ENCODE measurements at places on chromosomes 2 and 18.
A peak's percentile ranks its signal among the peaks of the same experiment; 100 is the strongest.

DNA sequence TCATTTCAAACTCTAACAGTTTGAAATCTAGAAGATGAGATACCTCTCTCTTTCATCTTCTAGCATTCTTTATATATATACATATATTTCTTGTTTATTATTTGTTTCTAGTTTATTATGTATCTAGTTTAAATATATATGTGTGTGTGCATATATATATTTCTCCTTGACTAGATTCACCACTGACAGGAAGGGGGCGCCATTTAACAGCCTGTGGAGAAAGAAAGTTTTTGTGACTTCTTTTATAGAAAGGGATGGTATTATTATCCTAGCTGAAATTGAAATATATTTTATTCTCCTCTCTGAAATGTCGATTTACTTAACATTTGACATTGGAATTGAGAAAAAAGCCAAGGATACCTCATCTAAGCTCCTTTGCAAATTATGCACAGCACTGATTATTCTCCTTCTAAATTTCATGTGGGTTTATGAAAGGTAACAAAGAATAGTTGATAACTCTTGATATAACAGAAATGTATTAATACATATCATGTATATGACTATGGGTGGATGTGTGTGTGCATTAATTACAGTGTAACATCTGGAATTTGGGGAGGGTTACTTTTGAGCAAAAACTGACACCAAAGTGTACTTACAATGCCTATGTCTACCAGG lies 160.7 kb upstream of the NT5C1B start:
- peak; percentile 77 for DNase-seq

DNA sequence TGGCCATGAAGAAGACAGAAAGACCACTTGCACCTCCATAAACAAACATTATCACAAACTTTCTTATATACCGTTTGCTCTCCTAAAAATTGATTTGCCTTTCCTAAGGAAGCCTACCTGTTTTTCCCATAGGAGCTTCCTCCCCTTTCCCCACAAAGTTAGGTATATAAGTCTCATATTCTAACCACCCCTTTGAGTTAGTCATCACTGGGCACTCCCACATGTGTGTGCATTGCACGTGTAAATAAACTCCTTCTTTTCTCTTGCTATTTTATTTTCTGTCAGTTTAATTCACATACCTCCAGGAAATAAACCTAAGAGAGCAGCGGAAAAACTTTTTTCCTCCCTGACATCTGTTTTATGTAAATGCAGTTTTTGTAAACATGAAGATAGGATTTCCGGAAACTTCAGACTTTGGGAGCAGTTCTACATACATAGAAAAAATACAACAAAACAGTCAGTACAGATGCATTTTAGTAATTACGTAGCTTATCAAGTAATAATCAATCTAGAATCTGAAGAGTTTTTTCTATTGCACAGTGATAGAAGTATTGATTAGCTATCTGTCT lies 46.6 kb downstream of the PLCL1 start:
- no peak for DNase-seq

DNA sequence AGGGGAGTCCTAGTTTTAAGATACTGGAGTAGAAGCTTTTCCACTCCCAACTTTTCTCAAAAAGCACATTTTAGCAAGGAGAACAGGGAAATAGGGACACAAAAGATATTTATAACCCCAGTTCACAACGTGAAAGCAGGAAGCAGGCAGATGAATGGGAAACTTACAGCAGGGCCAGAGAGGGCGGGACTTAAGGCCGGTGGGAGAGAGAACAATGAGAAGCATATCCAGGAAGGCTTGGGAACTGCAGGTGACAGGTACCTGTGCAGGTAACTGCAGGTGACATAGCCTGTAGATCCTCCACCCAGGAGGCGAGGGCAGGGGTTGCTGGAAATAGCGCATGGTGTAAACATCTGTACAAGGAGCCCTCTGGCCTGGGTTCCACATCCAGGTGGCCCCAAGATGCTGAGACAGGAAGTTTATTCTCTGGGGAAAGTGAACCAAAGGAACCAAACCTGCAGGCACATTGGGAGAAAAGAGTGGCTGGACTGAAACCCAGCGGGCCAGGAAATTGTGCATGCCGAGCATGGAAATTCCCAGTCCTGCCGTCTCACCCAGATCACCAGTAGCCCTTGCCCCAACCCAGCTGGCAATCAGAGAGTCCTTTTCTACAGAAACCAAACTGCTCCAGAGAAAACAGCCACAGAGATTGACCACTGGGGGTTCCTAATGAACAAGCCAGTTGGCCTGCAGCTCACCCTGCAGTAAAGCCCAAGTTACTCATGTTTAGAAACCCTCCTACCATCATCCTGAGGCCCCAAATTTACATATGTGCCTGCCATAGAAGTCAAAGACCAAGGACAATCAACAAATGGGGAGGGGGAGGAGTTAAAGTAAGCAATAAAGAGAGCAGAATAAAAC lies 24.3 kb upstream of the COL6A3 start:
- DNase-seq: no peak

DNA sequence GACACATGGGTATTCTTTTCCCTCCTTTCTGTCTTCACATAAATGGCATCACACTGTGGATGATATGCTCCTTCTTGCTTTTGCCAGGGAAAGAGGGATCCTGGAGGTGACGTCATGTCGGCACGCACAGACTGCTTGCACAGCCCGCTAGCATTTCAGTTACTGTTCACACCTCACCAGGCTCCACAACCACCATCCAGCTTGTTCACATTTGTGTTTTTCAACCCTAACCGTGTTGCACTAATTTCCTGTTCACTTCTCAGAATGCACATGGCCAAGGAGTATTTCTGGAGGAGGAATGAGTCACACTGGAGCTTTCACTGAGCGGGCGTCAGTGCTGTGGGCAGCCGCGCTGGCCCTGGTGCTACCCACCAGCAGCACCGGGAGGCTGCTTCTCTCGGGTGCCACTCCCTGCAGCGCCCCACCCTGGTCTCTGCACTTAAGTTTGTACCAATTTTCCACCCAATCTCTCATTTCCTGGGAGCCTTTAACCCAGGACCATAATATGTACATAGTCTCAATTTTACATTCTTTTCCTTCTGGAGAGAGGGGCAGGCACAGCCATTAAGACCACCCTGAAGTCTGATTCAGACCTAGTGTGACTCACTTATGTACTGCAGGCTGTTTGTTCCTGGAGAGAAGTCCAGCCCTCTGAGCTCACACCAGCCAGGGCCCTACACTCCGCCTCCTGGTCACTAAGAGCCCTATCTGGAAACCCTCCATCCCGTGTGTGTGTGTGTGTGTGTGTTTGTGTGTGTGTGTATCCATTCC lies 65.1 kb downstream of the MBP start:
- DNase-seq: no peak

DNA sequence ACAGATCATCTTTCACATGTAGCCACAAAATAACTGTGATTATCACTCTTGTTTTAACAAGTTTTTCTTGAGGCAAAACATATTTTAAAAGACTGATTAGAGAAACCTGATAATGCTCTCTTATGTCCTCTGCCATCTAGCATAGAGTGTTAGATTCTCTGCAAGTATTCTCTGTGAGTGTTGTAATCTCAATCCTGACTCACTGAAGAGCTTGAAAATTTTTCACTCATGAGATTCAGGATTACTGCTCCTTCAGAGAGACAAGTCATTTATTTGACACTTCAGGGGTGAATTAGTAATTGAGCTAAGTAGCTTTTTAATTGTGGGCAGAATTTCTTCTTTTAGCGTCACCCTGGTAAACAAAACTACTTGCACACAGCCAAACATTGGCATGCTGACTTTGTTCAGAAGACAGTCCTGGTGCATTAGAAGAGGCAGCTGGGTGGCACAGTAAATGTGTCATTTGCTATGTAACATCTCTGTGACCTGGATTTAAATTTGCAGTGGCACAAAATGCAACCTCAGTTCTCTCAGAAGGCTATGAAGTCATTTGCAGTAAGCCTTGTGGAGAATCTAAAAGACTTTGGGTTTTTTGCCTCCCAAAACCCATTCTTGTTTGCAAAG lies 172.9 kb downstream of the LRP1B start:
- DNase-seq: no peak

GRCh38 chr2:156663757-156664409 lies 227.7 kb downstream of the GPD2 start:
- no peak for DNase-seq

DNA sequence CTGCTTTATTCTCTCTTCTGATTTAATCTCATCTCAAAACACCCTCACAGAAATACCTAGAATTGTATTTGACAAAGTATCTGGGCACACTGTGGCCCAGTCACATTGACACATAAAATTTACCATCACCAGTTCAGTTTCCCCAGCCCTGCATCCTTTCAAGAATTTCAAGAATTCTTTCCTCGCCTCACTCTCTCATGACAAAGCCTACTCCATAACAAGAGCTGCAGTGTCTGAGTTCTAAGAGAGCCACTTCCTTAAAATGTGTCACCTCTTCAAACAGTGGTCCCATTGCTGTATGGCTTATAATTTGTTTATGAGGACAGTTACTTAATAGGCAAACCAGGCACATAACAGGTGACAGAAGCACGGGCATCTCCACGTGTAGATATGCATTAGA lies 90.9 kb upstream of the STK39 start:
- no peak for DNase-seq

- DNase-seq: no peak
These were observed at the start of gene FEV for GRCh38 chr2:218985021-218985324. Gene FEV (minus strand): TSS chr2:218985184. CDS start chr2:218985075, 109 bp downstream.

GRCh38 chr2:20404950-20405349 lies 41.9 kb upstream of the RHOB start:
- DNase-seq: no peak

- no peak for DNase-seq
These were observed 82.4 kb upstream of the CAVIN2 start for GRCh38 chr2:191929288-191929687.

- DNase-seq: no peak
These were observed 17.4 kb upstream of the LRATD1 start for GRCh38 chr2:14615121-14615520.

- no peak for DNase-seq
These were observed 35.3 kb downstream of the FRZB start for GRCh38 chr2:182831101-182831500.

GRCh38 chr2:124151691-124152090 lies 126.6 kb downstream of the CNTNAP5 start:
- DNase-seq: no peak

DNA sequence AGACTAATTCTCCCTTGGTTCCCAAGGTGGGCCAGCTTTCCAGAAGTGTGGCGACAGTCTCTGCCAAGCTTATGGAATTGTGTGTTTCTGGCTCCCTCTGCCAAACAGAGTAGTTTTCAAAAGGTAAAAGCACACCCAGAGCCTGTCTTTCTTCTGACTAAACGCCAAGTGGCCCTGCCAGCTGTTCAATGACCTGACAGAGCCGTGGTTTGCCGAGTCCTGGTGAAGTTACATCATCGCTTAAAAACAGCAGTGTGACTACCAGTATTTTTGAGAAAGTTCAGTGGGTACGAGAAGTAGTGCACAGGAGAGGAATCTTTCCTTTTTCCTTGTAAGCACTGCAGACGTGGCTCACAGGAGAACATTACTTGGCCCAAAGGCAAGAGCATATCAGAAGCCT lies 1.9 kb downstream of the PER2 start:
- no peak for DNase-seq

GRCh38 chr2:137367361-137367760 lies 596.9 kb upstream of the HNMT start:
- no peak for DNase-seq

- no peak for DNase-seq
These were observed 40.2 kb upstream of the LRRC30 start for GRCh38 chr18:7190547-7191156.

DNA sequence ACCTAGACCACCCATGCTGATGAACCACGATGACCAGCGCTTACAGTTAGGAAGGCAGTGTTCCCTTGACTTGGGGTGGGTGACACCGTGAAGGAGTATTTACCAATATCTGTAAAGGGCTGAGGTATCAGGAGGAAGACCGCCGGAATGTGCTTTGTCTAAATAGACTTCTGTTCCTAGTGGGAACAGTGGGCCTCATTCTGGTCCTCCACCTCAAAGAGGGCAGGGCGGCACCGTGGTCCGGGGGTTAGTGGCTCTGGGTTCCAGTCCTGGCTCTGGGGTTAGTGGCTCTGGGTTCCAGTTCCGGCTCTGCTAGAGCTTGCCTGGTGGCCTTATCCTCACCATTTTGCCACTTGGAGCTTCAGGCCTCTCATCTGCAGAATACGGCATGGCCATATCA lies 91.6 kb upstream of the SMAD2 start:
- no peak for DNase-seq

GRCh38 chr18:34956663-34957062 lies 84.5 kb upstream of the MAPRE2 start:
- no peak for DNase-seq

GRCh38 chr2:70328921-70329561 lies 27.2 kb upstream of the FAM136A start:
- no peak for DNase-seq

DNA sequence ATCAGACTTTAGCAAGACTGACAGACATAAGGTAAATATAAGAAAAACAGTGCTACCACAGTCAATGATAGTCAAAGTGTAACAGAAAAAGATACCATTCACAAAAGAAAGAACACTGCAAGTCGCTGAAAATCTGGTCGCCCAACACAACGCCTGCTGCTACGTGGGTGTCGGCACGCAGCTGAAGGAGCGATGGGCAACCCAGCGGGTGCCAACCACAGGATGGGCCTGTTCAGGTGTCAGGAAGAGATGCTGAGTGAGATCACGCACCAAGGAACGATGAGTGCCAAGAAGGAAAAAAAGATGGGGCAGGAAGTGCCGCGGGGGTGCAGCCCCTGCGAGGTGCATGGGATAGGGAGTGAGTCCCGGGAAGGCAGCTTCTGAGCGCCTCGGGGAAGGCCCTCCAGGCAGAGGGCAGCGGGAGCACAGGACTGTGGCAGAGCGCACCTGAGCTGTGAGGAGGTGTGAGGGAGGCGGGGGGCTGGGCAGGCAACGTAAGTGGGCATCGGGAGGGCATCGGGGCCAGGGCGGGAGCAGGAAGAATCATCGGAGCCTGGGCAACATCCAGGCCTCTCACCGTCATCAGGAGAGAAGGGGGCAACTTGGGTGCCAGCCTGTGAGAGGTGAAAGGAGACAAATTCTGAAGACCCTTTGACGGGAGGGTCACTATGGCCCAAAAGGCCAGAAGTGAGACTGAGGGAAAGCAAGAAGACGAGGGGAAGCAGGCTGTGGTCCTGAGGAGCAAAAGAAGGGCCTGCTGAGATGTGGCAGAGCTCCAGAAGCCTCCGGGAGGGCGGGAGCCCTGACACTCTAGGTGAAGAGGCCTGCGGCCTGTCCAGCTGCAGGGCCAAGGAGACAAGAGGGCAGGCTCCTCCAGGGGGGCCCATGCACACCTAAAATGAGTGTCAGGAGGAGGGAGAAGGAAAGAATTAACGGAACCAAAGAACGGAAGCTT lies 14.8 kb upstream of the MTERF4 start:
- no peak for DNase-seq

DNA sequence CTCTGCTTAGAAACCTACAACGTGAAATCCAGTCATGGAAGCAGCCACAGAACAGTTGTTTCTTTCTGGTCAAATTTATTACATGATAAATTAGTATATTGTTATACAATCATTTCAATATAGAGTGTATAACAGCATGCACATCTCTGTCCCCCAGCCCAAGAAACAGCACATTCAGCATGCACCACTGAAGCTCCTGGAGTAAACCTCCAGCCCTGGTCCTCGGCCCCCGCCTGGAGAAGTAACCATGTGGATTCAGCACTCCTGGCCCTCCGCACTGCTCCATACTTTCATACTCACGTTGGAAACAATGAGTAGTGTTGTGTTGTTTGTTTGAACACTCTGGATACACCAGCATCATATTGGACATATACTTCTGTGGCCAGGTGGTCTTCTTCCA lies 15.3 kb upstream of the ID2 start:
- no peak for DNase-seq
